Natural killer cell (primary cell): ENCODE measurements at places on chromosomes 2 and 18. TPM values are rescaled to one million over a fixed set of nuclear protein-coding genes. Genes with fewer than 3 reads are reported as not detected.

The ABCB6 gene
- 3.4 TPM for total RNA-seq

The DSG4 gene
- not detected for total RNA-seq

The NT5DC4 gene
- not detected for total RNA-seq

The PHLPP1 gene
- 12.1 TPM for total RNA-seq

The UGT1A5 gene
- not detected for total RNA-seq

The TP53I3 gene
- total RNA-seq: 1.6 TPM

The DYSF gene
- total RNA-seq: 11.4 TPM

The SCYGR4 gene
- not detected for total RNA-seq

The TUBB8B gene
- total RNA-seq: not detected

The RND3 gene
- total RNA-seq: not detected

The MAP2 gene
- not detected for total RNA-seq

The SKA1 gene
- total RNA-seq: 1.2 TPM

The PRKAG3 gene
- total RNA-seq: not detected

The RIT2 gene
- total RNA-seq: not detected

The STARD6 gene
- not detected for total RNA-seq
